ENCODE measurements at places on chromosomes 5 and 9.

DNA sequence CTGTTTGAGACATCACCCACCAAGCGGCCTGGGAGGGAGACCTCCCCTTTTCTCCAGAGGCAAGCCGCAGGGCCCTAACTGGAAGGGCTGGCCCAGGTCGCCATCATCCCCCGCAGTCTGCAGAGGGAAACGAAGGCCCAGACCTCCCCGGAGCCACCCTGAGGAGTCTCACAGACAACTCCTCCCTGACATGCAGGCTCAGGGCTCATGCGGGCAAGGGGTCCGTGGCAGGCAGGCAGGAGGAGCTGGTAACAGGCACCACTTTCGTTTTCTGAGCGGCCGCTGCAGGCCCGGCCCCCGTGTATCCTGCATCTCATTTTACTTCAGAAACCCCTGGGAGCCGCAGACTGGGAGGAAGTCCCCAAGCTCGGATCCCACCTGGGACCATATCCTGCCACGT lies 192.0 kb upstream of the PPP1R26 start:
- DNase-seq = no peak

DNA sequence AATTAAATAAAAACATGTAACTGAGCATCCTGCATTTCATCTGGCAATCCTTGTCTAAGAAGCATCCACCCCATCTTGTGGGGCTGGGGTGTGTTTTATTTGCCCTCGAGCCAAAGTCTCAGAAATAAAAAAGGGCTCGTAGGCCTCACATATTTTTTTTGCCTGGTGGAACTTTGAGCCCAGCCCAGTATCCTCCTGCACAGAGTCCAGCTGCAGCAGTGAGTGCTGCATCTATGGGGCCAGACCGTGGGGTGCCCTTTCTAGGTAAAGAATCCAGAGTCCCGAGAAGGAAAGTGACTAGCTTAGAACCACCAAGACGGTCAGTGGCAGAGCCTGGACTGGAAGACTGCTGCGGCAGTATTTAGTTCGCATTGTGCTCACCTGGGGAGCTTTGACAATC lies 33.1 kb downstream of the NEURL1B start:
- no peak for DNase-seq

GRCh38 chr5:63125862-63126261 lies 547.2 kb downstream of the LRRC70 start:
- no peak for DNase-seq

DNA sequence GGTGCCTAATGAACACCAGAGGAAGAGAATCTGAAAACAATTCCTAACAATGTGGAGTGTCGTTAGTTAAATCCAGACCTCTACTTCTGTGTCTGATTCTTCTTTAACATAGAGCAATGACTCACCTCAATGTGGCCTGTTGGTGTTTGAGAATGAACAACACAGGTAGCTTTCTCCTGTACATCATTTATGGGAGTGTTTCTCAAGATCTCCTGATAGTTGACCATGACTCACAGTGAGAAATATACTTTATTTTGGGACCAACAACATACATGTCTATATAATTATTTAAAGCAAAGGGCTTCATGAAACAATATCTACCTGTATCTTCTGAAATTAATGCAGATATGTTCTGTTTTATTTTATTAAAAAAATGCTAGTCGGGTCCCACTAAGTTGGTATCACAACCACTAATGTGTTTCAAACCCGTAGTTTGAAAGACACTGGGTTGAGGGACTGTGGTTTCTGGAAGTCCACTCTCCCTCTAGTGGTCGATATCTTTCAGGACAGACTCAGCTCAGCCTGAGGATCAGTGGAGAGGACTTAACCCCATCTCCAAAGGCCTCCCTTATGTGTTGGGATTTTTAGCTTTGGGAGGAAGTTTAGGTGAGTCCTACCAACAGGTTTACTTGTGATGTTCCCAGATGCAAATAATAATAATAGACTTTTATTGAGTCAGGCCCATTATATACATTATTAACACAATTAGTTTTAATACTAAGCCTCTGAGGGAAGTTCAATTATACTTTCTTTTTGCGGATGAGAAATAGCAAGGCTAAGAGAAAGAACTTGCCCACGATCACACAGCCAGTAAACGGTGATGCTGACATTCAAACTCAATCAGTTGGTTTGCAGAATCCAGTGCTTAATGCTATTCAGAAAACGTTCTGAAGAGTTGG lies 70.0 kb upstream of the KLF9 start:
- DNase-seq = no peak

DNA sequence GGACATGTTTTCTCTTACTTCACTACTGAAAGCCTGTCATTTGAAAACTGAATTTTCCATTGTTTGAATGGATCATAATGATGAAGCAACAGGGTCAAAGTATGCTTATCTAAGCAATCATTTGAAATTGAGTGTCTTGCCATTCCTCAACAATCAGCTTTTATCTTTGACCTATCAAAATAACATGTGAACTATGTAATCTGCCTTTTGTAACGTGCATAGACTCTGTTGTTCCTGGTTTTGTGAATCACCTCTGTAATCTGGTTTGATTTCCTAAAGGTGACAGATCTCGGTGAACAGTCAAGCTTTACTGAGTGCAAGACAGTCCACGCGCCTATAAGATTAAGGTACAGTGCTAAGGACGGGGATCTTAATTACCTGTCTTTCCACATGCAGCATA lies 3.3 kb downstream of the MEF2C start:
- no peak for DNase-seq

Data from stimulated activated CD4-positive, alpha-beta T cell treated with anti-CD3 and anti-CD28 coated beads, TNF-alpha, amount 100 ng/mL, for 48 hours (primary cell).